ENCODE measurements at places on chromosomes 6 and 20.

DNA sequence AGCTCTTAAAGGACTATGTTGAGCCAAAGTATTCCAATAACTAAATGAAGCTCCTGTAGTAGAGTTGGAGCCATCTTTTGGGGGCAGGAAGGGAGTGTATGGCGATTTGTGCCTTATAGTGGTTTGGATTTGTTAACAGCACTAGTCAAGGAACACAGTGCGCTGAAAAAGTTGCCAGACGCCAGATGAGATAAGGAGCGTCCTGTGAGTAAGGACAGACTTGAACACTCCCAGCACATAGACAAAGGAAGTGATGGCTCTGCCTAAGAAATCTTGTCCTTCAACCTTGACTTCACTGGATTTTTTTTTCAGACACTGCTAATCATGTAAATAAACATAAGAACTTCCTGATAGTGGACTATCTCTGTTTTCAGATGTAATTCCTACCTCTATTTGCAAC lies 136.9 kb downstream of the TRMT11 start:
- DNase-seq = no peak

GRCh38 chr20:9166153-9166780 lies 97.4 kb downstream of the PLCB4 start:
- DNase-seq = no peak

GRCh38 chr6:143772116-143773086 lies 70.7 kb upstream of the LTV1 start:
- DNase-seq = no peak

DNA sequence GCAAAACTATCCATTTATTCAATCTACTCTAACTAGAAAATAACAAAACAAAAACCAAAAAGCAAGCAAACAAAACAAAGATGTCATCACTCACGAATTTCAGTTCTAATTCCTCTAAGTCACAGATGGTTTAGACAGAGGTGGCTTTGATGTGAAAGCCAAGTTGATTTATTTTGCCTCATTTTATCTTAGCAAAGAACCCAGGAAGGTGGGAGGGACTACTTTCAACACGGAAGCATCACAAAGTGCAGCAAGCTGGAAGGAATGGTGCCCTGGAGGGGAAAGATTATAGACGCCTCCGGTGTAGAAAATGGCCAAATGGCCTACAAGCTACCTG lies 88.4 kb downstream of the LAMP5 start:
- no peak for DNase-seq

- DNase-seq = no peak
Measured at GRCh38 chr6:136866872-136867416, 44.6 kb downstream of the PEX7 start.
